Stimulated activated CD8-positive, alpha-beta memory T cell treated with anti-CD3 and anti-CD28 coated beads, Interleukin-2, amount 100 ng/mL, for 1 hour (primary cell): ENCODE measurements at places on chromosomes 1 and 21.

GRCh38 chr1:78079580-78079979, 33.8 kb downstream of the GIPC2 start:
- no peak for DNase-seq

DNA sequence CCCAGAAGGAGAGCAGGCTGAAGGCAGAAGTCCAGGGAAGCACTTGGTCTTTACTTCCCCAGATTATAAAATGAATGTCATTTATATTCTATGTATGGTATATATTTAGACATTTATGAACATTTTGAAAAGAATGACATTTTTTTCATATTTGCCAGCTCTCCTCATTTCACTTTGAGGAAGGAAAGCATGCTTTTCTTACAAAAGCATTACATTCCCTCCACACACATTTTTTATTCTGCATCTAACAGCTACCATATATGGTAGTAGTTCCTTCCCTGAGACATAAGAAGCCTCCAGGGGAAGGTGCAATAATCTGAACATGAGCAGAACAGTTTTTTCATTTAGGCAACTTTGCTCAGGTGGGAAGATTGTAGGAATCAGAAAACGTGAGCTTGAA, 94.0 kb downstream of the LRRC7 start:
- no peak for DNase-seq

DNA sequence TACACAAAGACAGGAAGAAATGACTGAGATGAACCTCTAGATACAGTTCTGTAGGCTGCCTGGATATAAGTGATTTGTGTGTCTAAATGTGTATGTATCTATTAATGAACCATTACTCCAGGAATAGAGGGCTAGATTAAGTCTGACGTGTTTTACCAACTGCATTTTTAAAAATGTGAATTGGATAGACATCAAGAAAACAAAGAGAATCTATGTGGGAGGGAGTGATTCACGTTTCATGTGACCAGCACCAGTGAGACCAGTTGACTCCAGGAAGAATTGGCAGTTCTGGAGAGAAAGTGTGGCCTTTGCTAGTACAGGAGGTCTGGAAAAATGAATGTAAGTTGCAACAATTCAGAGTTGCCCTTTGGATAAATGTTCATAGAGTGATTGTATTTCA, 53.4 kb upstream of the RGS21 start:
- no peak for DNase-seq

- DNase-seq, result no peak
These were observed 8.6 kb upstream of the IL20 start for GRCh38 chr1:206856674-206857464.

- DNase-seq, result no peak
These were observed 410.6 kb downstream of the NTNG1 start for GRCh38 chr1:107551456-107551855.

- no peak for DNase-seq
These were observed 103.8 kb downstream of the TNFSF18 start for GRCh38 chr1:172946814-172947507.

GRCh38 chr1:198220428-198220827, 63.6 kb downstream of the NEK7 start:
- DNase-seq, result no peak

- no peak for DNase-seq
These were observed 15.4 kb upstream of the FRRS1 start for GRCh38 chr1:99781798-99782197.

- no peak for DNase-seq
These were observed 487 bp downstream of the PIGR start for GRCh38 chr1:206945779-206946178.

DNA sequence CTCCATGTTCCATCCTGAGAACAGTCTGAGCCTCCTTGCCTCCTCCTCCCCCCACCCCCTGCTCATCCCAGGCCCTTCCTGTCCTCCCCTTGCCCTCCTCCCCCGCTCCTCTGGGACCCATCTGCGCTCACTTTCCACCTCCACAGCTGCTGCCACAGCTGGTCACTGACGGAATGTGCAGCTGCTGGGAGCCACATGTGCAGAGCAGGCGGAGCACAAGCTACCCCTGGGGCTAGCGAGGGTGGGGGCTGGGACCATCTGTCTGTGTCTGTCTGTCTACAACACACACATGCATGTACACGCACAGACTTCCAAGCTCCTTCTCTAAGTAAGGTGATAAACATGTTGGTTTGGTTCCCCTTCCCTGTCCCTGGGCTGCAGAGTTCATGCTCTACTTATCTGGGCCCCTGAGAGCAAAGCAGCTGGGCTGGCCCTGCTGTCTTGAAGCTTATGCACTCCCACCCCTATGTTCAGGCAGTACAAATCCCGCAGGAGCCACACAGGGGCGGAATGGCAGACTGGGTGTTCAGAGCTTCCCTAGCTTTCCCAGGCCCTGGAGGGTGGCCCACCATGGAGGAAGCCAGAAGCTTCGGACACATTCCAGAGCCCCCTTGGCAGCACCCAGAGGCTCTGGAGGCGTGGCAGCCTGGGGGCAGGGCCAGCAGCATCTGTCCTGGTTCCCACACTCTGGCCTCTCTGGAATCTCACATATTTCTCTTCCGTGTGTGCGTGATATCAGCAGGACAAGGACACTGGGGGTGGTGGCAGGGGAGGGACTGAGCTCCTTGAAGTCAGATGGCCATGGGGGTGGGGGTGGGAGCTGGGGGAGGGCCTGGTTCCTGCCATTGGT, 7.0 kb upstream of the HEYL start:
- DNase-seq, result no peak
